ENCODE measurements at places on chromosomes 2 and 18.

DNA sequence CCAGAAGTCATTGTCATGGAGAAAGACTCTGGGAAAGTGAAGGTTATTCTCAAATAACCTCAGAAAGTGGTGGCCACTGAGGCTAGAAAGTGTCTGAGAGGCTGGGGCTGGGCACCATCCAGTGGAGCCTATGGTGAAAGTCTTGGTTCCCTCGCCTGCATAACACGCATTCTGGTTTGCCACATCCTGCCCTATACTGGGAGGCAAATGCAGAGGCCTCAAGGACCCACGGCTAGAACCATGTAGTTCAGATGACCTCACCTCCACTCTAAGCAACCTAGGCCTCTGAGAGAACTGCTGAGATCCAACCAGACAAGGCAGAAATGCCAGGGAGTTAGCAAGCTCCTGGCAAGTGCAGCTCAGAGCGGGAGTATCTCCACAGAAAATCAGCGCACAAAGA lies 5.1 kb downstream of the ITGB6 start:
- DNase-seq: no peak

- no peak for DNase-seq
Measured at GRCh38 chr2:68448671-68449653, 18.1 kb downstream of the FBXO48 start.

DNA sequence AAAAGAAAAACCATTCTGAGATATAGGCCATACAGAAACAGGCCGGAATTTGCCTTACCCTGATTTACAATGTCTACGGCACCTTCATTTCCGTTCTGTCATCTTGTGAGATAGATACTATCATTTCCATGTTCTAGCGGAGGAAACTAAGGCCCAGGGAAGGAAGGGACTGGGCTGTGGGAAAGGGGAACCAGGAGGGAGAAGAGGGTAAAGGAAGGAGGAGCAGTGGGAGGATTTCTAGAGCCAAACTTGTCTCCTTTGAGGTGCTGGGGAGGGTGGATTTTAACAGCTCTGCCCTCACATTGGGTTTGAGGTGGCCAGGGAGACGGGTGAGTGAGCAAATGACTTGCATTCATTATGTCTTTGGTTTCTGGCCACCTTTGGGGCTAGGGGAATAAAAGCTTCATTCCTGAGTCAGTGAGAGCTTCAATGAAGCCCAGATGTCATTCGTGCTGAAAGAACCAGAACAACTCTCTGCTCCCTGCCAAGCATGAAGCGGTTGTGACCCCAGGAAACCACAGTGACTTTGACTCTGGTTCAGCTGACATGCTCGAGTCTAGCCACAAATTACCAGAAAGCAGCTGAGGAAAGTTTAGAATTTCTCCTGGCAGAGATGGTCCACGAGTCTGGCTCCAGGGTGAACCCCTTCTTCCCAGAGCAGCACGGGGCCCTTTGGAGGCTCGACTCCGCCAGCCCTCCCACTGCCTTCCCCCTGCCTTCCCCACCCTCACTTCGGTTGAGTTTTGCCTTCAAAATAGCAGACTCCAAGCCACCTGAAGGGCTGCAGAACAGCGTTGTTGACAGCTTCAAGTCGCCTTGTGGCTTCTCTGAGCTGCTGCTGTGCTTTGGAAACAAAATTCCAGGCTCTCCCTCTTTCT lies 3.8 kb downstream of the ACTG2 start:
- no peak for DNase-seq

DNA sequence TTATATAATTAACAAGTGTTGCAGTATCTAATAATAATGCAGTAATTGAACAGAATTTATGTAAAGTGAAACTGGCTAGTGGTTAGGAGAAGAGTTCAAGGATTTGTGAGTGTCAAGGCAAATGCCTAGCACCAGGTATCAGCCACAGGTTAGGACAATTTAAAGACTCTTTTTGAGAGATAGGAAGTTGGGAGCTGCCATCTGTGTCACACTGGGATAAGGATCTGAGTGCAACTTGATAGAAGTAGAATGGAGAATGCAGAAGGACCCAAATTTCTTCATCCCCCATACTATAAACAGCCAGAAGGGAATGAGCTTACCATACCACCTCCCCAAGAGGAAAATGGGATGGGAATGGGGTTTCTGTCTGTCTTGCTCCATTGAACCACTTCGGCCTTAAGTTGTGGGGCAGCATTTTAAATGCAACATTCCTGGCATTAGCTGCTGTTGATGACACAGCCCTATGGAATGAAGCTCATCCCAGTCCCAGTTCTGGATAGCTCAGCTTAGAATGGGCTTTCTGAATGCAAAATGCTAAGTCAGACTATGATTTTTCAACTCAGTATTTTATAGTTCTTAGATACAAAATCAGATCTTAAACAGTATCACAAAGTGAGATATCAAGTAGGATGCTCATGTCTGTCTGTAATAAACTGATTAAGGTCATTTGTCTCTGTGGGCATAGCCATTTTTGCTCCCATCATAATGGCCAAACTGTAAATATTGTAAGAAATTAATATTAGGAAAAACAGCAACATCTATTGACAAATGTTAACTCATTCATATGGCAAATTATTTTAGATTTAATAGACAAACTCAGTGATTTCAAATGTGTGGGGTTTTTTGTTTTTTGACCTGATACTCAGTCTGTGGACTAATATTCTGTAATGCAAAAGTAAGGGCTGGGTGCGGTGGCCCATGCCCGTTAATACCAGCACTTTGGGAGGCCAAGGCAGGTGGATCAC lies 44.0 kb downstream of the GPR155 start:
- DNase-seq: peak; percentile 51

- no peak for DNase-seq
Measured at GRCh38 chr2:40108851-40109250, 329.8 kb upstream of the THUMPD2 start.

- DNase-seq: no peak
Measured at GRCh38 chr18:10508591-10508990, 17.2 kb upstream of the NAPG start.

DNA sequence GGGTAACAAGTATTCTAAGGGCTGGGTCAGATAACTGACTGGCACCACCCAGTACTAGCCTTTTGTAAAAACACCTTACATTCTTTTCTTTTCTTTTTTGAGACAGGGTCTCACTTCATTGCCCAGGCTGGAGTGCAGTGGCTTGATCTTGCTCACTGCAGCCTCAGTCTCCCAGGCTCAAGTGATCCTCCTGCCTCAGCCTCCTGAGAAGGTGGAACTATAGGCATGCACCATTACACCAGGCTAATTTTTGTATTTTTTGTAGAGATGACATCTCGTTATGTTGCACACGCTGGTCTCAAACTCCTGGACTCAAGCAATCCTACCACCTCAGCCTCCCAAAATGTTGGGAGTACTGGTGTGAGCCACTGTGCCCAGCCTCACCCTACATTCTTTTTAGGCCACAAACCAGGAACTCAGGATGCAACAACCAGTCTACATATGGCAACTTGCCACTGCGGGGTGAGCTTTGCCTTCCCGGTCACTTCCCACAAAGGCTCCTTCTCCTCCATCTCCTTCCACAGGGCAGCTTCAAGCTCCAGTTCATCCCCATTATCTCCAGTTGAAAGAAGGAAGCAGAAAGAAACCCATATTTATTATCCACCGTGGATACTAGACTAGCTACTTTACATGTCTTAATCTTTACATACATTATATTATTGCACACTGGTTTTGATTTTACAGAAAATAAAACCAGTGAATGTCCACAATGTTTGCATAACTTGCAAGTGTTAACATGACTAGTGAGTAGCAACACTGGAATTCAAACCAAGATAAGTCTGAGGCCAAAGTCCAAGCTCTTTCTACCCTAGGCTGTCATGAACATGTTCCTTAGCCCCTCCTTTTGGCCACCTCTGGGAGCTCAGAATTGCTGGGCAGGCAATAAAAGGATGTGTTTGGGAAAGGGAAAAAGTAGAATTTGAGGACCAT lies 23.7 kb upstream of the AP1S3 start:
- no peak for DNase-seq

GRCh38 chr2:47640356-47640755 lies 142.6 kb upstream of the MSH6 start:
- DNase-seq: no peak

DNA sequence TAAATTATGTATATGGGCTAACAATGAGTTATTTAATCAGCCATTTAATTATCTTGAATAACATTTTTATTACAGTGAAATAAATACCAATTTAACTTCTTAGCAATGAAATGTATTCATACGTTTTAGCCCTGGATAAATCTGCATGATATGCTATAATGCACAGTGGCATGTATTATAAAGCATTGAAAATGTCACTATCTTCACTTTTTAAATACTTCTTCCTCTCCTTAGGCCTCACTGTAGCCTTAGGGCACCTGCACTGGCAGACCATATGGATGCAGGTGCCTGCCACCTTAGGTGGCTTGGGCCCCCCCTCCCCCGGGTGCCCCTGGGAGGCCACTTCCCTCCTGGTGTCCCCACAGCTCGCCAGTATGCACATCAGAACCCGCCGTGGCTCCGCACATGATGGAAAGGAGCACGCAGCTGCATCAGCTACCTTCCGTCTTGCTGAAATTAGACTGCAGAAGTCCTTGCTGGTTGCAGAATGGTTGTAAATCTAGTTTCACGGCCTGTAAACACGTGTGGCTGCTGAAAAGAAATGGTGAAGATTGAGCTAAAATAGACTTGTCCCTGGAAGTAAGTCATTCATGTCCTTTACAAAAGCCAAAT lies 56.7 kb downstream of the ADI1 start:
- no peak for DNase-seq

DNA sequence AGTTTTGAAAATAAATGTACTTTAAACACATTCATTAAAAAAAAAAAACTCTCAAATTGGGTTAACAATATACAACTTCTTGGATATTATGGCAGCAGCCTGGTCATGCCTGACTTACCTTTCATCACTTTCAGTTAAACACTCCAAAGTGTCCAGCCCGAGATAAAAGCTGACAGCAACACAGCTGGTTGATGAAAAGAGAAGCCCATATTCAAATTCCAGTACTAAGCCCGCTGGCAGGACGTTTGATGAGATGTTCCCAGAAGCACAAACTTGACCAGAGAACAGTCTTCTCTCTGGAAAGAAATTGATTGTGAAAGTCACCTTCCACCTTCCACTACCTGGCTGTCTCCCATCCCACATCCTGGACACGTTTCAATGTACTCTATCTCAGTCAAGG lies 586.3 kb downstream of the TDRD15 start:
- DNase-seq: no peak

- no peak for DNase-seq
Measured at GRCh38 chr2:58916063-58916462, 674.9 kb upstream of the FANCL start.

DNA sequence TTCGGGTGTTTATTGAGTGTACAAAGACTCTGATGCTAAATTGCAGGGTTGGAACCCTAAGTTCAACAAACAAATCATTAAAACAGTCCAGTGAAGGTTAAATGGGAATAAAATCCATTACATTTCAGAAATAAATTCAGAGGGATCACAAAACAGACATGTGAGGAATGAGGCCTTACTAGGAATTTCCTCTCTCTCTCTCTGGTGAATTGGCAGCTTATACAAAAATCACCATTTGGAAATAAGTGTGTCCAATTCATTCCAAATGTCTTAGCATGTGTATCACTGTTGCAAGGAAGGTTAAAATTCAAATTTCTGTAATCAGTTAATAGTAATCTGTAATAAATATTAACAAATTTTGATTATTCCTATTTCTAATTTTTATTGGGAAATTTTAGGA lies 228.6 kb upstream of the PXDN start:
- no peak for DNase-seq

- no peak for DNase-seq
Measured at GRCh38 chr2:227657199-227657845, 9.3 kb upstream of the SCYGR5 start.

- no peak for DNase-seq
Measured at GRCh38 chr18:3411327-3411726, 38.6 kb upstream of the TGIF1 start.

- no peak for DNase-seq
Measured at GRCh38 chr2:123015186-123015585, 1009.9 kb upstream of the CNTNAP5 start.

GRCh38 chr2:120305296-120305695 lies 40.6 kb upstream of the INHBB start:
- DNase-seq: no peak

DNA sequence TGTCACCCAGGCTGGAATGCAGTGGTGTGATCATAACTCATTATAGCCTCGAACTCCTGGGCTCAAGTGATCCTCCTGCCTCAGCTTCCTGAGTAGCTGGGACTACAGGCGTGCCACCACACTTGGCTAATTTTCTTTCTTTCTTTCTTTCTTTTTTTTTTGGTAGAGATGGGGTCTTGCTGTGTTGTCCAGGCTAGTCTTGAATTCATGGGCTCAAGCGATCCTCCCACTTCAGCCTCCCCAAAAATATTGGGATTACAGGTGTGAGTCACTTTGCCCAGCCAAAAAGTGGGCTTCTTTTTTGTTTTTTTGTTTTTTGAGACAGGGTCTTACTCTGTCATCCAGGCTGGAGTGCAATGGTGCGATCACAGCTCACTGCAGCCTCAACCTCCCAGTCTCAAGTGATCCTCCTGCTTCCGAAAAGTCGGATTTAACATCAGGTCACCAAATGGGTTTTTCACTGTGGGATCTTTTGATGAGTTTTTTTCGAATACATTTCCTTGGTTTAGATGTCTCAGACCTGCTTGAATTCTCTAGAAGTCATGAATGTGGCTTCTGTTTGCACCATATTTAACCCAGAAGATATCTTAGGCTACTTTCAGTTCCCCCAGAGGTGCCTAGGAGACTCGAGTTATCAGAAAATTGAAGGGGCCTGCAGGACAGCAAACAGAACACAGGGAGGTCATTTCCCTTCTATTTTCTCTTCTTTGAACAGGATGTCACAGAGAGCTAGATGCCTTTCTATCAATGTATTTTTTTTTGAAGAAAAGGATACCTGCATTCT lies 8.9 kb downstream of the RAB31 start:
- DNase-seq: no peak

DNA sequence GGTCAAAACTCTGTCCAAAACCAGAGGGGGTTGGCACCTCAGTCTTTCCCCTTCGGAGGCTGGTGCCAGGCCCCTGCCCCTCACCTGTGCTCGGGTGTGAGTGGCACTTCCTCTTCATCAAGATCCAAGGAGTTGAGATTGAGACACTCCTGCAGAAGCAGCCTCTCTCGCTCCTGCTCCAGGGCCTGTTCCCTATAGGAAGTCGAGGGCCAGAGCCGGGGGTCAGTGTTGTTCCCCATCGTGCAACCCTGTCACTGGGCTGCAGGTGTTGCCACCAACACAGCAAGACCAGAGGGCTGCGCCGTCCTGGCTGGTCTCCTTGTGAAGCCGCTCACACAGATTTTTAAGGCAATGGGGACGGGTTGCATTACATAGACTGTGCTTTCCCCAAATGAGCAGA lies 18.9 kb downstream of the FAM178B start:
- DNase-seq: no peak

DNA sequence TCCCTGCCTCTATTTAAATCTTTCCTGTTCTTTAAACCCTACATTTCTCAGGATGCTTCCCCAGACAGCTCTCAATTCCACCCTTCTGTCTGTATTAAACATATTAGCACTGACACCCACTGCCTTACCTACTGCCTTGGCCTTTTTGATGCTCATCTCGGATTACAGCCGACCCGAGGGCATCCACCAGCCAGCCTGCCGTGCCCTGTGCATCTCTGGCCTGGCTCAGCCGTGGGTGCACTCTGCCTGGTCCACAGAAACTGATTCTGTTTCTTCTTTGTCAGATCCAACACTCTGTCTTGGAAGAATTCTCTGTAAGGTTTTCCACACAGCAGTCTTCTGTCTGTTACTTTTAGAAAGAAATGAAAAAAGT lies 27.2 kb downstream of the TANC1 start:
- no peak for DNase-seq
